Cerebellar nuclear complex (tissue), 1 donor: ENCODE measurements at places on chromosomes 12 and 14.
A peak's percentile ranks its signal among the peaks of the same experiment; 100 is the strongest.

- no peak for DNase-seq
Measured at GRCh38 chr12:11771895-11772502, 122.5 kb downstream of the ETV6 start.

DNA sequence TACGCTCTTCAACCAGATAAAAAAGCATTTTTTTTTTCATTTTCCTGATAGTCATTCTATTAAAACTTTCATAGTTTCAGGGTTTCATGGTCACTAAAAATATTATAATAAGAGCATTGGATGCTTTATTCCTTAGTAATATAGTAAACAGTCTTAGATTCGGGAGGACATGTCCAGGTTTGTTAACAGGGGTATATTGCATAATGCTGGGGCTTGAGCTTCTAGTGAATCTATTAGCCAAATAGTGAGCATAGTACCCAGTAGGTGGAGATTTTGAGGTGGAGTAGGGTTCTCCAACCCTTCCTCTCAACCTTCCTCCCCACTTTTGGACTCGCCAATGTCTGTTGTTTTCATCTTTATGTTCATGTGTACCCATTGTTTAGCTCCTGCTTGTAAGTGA is 277.4 kb upstream of the RGS6 start:
- no peak for DNase-seq

DNA sequence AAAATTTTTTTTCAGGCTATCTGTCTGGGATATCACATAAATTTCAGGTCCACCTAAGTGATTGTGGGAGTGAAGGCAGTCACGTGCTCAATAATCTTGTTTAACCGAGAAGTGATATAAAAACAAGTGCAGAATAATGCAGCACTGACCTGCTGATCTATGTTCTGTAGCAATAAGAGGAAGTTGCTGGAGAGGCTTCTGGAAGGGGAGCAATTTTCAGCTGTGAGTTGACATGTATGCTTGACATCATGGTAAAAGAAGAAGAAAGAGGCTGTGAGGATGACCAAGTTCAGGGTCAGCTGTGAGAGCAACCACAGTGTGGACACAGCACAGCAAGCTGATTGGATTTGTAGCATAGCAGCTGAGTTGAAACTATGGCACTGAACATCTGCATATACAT is 172.0 kb upstream of the PELI2 start:
- no peak for DNase-seq

GRCh38 chr14:90521084-90521929 is 124.5 kb downstream of the CALM1 start:
- DNase-seq: no peak

DNA sequence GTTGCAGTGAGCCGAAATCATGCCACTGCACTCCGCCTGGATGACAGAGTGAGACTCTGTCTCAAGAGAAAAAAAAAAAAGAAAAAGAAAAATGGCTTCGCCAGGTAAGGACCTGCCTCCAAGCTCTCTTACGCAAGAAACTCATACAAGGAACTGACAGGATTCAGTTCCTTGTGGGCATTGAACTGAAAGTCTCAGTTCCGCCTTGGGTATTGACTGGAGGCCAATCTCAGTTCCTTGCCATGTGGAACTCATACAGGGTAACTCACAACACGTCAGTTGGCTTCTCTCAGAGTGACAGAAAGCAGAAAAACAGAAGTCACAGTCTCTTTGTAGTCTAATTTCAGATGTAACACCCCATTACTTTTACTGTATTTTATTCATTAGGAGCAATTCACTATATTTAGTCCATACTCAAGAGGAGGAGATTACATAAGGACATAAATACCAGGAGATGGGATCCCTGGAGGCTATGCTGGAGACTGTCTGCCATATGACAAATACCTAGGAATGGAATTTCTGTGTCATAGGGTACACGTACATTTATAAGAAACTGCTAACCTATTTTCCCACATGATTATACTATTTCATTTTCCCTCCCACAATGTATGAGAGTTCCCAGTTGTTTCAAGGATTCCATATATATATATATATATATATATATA is 11.4 kb upstream of the NOPCHAP1 start:
- DNase-seq: no peak

- no peak for DNase-seq
Measured at GRCh38 chr14:81302638-81303037, 81.9 kb upstream of the GTF2A1 start.

- no peak for DNase-seq
Measured at GRCh38 chr12:122243965-122244364, 18.1 kb upstream of the DIABLO start.

DNA sequence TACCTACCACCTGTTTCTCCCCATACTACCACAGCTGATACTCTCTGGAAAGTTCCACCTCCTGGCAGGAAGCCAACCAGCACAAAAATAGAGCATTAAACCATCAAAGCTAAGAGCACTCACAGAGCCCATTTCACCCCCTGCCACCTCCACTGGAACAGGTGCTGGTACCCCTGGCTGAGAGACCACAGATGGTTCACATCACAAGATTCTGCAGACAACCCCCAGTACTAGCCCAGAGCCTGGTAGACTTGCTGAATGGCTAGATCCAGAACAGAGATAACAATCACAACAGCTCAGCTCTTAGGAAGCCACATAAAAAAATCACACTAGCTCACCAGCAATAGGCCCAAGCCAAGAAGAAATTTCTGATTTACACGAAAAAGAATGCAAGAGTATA is 855.2 kb downstream of the FSCB start:
- DNase-seq: no peak

DNA sequence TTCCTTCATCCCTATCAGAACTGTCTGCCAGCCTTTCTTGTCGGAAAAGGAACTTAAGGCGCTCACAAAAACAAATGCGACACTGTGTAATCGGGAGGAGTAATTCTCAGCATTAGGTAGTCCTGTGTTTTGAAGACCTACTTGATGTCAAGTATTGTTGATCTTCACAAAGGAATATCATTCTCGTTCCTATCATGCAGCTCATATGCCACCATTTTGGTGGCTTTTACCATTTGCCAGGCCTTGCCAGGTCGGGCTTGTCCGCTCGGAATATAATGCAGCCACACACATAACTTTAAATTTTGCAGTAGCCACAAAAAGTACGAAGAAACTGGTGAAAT is 903 bp upstream of the PPP4R3A start:
- no peak for DNase-seq

DNA sequence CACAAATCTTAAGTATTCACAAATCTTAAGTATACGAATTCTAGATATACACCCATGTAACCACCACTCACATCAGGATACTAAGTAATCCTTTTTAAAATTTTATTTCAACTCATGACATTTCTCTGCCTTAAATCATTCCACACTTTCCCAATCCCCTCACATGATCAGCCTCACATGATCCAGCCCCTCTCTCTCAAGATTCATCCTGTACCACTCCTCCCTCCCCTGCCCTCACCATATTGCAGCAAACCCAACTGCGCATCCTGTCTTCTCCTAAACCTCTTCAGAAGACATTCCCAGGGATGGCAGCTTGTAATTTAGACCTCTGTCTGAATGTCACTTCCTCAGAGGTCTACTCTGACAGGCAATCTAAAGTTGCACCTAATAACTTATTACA is 1.7 kb upstream of the EIF4B start:
- DNase-seq: no peak

- no peak for DNase-seq
Measured at GRCh38 chr14:20624495-20625070, 16.9 kb downstream of the OR6S1 start.

DNA sequence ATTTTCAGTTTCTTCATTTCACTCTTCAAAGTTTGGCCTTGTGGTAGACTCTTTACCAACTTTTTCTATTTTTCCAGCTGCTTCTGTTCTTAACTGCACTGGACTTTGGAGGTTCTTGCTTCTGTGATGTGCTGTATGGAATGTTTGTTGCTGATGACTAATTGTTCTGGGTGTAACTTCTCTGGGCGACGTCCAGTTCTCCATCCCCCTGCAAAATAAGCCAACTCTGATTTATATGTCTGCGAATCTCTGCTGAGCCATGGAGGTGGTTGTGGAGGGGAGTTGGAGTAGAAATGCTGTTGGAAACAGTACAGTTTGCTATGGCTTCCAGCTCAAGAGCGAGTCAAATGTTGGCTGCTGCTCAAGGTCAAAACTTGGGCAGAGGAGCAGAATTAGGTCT is 113.9 kb upstream of the DYRK2 start:
- no peak for DNase-seq

- no peak for DNase-seq
Measured at GRCh38 chr14:75297411-75298040, 18.9 kb downstream of the FOS start.

- no peak for DNase-seq
Measured at GRCh38 chr14:100728962-100729361, 2.3 kb downstream of the DLK1 start.

DNA sequence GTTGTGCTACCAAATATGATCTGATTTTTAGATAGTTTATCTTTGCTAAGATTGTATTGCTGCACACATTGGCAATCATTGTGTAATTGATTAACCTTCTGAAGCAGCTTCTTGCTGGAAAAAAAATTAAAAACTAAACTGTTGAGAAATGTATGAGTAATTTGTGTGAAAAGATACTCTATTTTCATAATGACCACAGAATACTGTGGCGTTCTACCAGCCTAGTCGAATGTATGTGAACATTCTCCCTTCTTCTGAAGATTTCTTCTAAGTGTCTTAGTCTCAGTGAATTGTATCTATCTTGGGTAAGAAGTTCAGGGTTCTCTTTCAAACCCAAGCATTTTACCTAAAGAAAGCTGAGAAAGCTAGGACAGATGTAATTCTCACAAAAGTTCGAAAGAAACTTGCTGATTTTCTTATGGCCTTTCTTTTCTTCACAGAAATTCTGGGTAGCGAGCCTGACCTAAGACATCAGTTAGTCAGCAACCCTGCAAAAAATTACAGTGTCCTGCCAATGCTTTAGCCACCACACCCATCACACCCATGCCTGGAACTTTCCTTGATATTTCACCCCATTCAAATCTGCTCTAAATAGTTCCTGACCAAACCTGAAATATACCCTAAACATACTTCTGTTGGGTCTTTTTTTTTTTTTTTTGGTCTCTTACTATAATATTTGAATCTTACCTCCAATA is 27.1 kb upstream of the C12orf71 start:
- DNase-seq: no peak

GRCh38 chr12:67694306-67694900 is 45.9 kb downstream of the DYRK2 start:
- DNase-seq: no peak

DNA sequence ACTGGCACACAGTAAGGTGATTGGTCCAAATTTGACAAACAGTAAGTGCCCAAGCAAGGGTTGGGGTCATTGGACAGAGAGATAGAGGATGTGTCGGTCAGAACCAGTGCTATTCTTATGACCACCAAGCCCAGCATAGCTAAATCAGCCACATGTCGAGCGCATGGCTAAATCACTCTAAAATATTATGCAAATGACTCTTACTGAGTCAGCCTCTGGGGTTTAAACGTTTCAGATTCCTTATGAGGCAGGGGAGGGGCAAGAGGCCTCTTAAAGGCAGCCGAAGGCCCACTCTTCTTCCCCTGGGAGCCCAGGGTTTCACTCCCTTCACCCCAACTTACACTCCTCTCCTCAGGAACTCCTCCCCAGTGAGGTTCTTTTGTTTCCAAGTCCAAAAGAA is 603 bp upstream of the ENDOU start:
- DNase-seq: no peak

- DNase-seq: peak; percentile 38
Measured at GRCh38 chr12:14995583-14996425, 23.0 kb downstream of the PDE6H start.

GRCh38 chr14:34300882-34301734 is 160.9 kb downstream of the SPTSSA start:
- no peak for DNase-seq

DNA sequence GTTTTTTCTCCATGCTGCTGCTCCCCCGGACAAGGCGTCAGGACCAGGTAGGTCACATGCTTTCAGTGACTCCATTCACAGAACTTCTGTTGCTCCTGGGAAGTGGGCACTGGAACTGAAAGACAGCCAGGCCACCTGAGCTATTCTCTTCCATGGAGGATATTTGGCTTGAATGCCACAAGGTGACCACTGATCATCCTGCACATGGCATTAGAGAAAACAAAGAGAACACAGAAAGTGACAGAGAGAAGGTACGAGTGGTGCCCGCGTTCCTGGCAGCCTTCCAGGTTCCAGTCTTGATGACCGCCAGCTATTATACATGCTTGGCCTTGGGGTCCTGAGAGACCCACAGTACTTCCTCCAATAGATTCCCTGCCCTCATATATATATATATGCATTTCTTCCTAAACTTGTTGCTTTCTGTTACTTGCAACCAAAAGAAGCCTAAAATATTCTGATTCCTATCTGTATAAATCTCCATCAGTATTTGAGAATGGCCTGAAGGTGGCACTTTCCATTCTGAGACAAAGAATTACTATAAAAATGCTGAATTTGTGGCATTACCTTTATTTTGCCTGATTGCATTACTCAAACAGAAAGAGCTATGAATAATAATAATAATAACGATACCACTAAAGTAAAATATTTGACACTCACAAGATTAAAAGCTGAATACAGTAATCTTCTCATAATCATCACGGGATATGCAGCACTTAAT is 174.9 kb downstream of the FOXN3 start:
- no peak for DNase-seq

DNA sequence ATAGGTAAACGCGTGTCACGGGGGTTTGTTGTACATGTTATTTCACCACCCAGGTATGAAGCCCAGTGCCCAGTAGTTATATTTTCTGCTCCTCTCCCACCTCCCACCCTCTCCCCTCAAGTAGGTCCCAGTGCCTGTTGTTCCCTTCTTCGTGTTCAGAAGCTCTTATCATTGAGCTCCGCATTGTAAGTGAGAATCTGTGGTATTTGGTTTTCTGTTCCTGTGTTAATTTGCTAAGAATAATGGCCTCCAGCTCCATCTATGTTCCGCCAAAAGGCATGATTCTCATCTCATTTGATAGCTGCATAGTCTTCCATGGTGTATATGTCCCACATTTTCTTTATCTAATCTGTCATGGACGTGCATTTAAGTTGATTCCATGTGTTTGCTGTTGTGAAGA is 6.9 kb upstream of the GPRC5D start:
- DNase-seq: no peak

- DNase-seq: no peak
Measured at GRCh38 chr12:85865890-85866289, 8.2 kb upstream of the NTS start.

- no peak for DNase-seq
Measured at GRCh38 chr12:13101821-13102375, 1.6 kb downstream of the GSG1 start.

DNA sequence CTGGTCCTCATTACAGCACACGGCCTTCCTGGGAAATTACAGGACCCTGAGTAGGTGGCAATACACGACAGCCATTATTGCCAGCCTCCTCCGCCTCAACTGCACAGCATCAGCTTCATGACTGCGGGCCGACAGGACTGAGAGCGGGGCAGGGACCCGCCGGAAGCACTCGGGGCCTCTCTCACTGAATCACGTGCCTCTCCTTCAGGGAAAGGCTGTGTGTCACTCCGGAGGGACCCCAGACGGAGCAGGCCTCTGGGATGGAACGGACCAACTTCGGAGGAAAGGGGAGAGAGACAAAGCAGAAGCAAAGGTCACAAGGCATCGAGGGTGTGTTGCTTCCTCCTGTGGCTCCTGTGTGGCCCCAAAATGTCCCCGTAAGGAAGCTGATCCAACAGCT is 90.0 kb downstream of the RNF34 start:
- DNase-seq: no peak

- no peak for DNase-seq
Measured at GRCh38 chr14:61110316-61111082, 129.5 kb downstream of the SLC38A6 start.
